ENCODE measurements at places on chromosomes 6 and 20. TPM values are rescaled to one million over a fixed set of nuclear protein-coding genes. Genes with fewer than 3 reads are reported as not detected.

The SNHG17 gene
- 18.7 TPM for total RNA-seq

The TREM2 gene
- total RNA-seq = 1.8 TPM

The RGS17 gene
- total RNA-seq = 0.83 TPM

The EPM2A gene
- total RNA-seq = 81.8 TPM

The MUCL3 gene
- not detected for total RNA-seq

The RING1 gene
- 15.0 TPM for total RNA-seq

The SLC2A10 gene
- total RNA-seq = 18.5 TPM

The SLC22A16 gene
- not detected for total RNA-seq

The LYRM4 gene
- total RNA-seq = 19.7 TPM

The CAP2 gene
- 55.6 TPM for total RNA-seq

The SLC4A11 gene
- not detected for total RNA-seq

The MRPL18 gene
- total RNA-seq = 92.9 TPM

The LRRN4 gene
- total RNA-seq = 0.42 TPM

The PRRT1 gene
- total RNA-seq = 4.2 TPM

The MYT1 gene
- total RNA-seq = not detected

The C6orf163 gene
- total RNA-seq = 2.7 TPM

The ARG1 gene
- total RNA-seq = 1.3 TPM

The AKAP12 gene
- 108 TPM for total RNA-seq
